Amniotic stem cell (primary cell): ENCODE measurements at places on chromosomes 1 and 21.

DNA sequence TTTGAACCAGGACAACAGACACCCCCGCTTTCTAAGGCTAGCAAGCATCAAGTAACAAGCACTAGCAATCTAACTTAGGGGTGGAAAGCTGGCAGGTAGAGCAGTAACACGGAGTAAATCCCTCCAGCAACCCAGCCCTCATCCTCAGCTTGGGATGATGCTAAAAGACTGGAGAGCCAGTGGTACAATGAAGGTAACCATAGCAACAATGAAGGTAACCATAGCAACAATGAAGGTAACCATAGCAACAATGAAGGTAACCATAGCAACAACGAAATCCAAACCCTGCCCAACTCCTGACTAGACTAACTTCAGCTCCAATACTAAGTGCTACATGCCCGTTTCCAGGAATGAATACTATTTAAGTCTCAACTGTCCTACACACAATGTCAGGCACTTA, 22.2 kb upstream of the EIF4G3 start:
- DNase-seq, result no peak

- no peak for DNase-seq
These were observed 27.2 kb downstream of the NHLH2 start for GRCh38 chr1:115813727-115814126.

DNA sequence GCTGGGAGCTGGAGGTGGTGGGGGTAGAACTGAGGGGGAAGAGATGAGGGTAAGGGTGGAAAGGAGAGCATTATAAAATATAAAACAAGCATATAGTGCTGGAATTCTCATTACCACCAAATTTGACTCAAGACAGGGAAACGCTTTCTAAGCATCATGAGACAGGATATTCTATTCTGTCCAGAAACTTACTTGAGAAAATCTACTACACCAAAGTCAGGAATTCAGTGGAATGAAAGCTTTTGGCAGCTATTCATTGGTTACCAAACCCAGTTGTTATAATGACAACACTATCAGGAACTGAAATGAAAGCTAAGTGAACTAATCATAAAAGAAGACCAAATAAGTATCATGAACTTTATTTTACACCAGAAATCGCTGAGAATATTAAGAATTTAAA, 14.5 kb downstream of the AIDA start:
- no peak for DNase-seq

GRCh38 chr1:1978108-1978507, 25.5 kb downstream of the CFAP74 start:
- DNase-seq, result no peak

DNA sequence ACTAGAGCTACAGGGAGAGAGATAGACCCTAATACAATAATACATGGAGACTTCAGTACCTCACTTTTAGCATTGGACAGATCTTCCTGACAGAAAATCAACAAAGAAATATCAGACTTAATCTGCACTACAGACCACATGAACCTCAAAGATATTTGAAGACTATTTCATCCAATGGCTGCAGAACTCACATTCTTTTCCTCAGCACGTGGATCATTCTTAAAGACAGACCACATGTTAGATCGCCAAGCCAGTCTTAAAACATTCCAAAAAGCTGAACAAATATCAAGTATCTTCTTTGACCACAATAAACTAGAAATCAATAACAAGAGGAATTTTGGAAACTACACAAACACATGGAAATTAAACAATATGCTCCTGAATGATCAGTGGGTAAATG, 576.0 kb downstream of the KIF26B start:
- no peak for DNase-seq

GRCh38 chr1:235835226-235835625, 31.5 kb downstream of the LYST start:
- no peak for DNase-seq

DNA sequence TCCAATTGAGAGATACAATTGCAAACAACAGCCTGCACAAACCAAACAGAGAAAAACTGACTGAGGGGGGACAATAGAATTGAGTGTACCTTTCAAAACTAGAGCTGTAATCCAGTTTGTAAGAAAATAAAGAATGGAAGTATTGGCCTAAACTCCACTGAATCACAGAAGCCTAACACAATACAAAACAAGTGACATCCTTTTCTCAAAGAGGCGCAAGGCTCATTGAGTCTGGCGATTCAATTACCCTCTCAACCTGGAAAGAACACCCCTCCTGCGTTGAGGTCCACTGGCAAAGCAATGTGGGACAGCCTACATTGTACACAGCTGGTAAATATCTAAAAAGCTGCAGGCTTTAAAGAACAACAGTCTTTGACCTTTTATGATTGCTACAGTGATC, 182.6 kb downstream of the DPYD start:
- DNase-seq, result no peak

- DNase-seq, result no peak
These were observed 22.7 kb downstream of the INAVA start for GRCh38 chr1:200917291-200917817.

- no peak for DNase-seq
These were observed 35.6 kb downstream of the CAMTA1 start for GRCh38 chr1:6820899-6821298.

GRCh38 chr21:33894736-33895288, 20.8 kb downstream of the ATP5PO start:
- DNase-seq, result peak; percentile 78

GRCh38 chr21:28454564-28455252, 538.0 kb downstream of the LTN1 start:
- no peak for DNase-seq

- no peak for DNase-seq
These were observed 14.1 kb upstream of the RAB42 start for GRCh38 chr1:28577738-28578536.

GRCh38 chr1:38815903-38816627, 43.5 kb downstream of the RRAGC start:
- no peak for DNase-seq

- DNase-seq, result no peak
These were observed 14.9 kb upstream of the PLCH2 start for GRCh38 chr1:2460996-2461751.

GRCh38 chr21:32603131-32603530, 9.0 kb downstream of the CFAP298 start:
- DNase-seq, result no peak

DNA sequence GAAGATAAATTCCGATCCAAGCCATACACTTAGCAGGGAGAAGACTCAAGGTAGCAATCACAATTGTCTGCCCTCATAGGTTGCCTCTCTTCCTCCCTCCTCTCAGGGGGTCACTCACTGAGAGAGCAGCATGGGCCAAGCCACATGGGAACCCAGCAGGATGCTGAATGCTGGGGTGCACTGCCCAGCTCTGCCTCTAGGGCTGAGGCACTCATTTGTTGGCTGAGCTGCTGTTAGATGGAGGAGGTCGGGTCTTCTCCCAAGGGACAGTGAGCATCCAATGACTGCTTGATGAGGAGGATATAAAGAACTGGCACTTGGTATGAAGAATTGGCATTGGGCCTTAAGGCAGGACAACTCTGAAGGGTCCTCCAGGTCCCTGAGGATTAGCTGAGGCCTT, 418.8 kb downstream of the SIPA1L2 start:
- no peak for DNase-seq

DNA sequence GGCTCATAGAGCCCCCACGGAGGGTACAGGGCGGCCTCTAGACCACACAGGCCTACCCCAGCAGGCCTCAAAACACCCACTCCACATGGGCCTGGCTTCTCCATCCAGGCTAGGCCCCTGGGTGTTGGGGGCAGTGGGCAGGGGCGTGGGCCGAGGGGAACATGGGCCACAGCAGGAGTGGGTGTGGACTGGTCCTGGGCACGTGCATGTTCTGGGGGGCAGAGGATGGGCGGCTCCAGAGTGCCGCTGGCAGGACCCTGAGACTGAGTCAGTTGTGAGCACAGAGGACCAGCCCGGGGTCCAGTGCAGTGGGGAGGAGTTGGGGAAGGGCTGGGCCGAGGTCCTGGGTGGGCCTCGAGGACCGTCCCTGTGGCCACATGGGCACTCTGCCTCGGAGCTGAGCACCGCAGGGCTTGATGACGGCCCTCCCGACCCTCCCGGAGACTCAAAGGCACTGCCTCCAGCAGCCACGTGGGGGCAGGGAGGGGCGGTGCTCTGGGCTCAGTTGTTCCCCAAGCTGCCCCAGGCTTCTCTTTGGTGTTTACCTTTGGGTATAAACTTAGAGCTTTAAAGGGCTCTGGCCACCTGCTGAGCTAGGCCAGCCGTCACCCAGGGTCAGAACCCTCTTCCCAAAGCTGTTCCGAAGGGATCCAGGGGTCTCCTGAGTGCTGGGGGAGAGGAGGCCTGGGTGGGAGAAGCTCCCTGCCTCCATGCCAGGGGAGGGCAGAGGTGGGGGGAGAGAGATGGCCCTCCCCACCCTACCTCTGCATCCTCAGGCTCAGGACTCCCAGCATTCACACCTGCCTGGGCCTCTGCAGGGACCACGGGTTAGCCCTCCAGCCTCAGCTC, 79.9 kb downstream of the MORN1 start:
- DNase-seq, result no peak

- DNase-seq, result no peak
These were observed 29.7 kb downstream of the SLC26A9 start for GRCh38 chr1:205913451-205914154.
